ENCODE measurements at places on chromosomes 5 and 9.

DNA sequence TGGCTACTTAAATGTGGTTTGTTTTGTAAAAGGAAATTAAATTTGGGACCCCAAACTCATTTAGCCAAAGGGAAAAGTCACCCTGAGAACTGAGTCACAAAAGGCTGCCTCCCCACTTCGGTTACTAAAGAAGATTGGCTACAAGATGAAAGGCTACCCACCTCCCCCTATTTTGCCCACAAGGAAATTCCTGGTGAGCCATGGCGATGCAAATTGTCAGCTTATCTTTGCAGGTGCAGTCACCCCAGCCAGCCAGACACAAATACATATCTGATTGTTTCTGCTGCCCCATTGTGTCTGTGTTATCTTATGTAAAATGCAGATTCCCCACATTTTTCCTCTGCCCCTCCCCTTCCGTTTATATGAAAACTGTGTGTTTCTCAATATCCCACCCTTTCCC, 8.9 kb downstream of the PAEP start:
- no peak for DNase-seq

- no peak for DNase-seq
These were observed 15.2 kb upstream of the SLC35D2 start for GRCh38 chr9:96398582-96399324.

GRCh38 chr5:52956014-52956413, 33.1 kb upstream of the ITGA2 start:
- DNase-seq = no peak

DNA sequence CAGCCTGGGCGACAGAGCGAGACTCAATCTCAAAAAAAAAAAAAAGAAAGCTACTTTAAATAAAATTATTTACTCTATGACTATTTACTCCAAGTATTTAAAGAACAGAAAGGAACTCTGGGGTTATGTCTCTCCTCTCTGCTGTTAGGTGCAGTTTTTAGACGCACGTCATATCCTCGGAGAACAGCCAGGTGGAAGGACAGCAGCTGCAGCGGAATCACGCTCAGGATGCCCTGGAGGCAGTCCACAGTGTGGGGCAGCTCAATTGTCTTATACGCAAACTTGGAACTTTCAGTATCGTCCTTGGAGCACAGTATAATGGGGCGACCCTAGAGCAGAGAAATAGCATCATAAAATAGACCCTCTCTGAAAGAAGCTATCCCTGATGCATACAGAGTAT, 10.4 kb upstream of the MAPK9 start:
- DNase-seq = no peak

DNA sequence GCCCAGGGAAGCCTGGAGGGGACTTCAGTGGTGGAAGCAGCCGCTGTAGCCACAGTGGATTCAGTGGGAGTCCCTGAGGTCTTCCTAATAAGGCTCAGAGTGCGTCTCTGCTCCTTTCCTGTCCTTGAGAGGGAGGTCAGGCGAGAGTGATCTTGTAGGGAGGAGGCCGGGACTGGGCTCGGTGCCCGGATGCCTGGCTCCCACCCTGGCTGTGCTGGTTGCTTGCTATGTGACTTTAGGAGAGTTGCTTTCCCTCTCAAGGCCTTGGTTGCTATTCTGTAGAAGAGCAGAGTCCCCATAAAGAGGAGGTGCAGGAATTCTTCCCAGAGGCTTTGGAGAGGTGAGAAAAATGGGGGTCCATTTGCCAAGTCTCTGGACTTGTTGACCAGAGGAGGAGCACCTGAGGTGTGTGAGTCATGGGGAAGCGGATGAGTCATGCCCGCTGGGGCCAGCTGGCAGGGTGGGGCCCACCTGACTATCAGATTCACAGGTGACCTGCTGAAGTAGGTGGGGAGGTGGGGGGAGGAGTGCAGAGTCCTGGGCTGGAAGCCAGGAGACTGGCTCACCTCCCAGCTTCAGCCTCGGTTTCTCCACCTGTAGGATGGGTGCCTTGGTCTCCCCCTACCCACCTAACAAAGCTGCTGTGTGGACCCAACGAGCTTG, 13.8 kb downstream of the GSN start:
- no peak for DNase-seq

GRCh38 chr5:141908796-141909195, 14.9 kb upstream of the DELE1 start:
- no peak for DNase-seq

DNA sequence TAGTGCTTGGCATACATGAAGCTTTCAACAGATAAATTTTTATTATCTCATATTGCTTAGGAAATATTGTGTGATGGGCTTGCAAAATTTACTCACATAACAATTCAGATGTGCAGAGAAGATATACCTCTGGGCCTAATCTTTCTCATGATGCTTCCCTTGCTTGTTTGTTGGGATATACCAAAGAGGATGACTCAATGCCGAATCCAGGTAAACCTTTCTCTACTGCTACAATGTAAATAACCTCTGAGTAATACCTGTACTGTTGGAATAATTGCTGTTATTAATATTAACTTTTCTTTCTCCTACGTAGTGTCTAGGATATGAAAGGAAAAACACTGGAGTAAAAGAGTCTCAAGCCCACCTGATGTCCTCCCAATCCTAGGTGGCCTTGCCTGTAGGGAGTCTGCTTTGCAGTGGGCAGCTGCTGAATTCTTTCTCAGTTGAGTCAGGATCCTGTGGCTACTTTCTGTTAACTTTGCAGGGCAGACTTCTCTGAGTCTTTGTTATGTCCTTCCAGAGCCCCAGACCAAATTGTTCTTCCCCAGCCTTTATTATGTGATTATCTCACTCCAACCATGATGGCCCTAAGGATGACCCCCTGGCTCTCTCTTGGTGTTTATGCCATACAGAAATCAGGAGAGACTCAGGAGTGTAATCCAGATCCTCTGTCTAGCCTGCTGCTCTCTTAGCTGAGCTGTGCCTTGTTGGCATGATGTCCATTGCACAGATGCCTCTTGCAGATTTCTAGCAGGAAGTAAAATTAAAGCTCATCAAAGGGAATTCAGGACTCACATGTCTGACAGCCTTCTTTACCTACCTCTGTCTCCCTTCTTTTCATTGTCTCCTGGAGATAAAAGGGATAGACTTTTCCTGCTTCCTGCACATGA, 208.1 kb downstream of the SNX18 start:
- no peak for DNase-seq

DNA sequence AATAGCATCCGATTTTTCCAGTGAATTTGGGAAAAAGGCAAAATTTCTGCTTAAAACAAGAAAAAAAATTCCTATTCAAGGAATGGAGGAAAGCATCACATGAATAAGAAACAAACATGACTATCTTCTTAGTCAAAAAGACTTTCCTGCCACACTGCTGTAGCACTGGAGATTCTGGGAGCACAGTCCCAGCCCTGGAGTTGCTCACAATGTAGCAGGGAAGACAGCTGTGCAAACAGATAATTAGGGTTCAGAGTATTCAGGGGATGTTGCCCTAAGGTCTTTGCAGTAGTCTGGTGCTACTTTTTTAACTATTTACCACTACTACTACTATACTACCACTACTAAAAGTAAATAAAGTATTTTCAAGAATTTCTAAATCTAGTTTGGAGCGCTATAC, 86.5 kb downstream of the BNC2 start:
- no peak for DNase-seq

DNA sequence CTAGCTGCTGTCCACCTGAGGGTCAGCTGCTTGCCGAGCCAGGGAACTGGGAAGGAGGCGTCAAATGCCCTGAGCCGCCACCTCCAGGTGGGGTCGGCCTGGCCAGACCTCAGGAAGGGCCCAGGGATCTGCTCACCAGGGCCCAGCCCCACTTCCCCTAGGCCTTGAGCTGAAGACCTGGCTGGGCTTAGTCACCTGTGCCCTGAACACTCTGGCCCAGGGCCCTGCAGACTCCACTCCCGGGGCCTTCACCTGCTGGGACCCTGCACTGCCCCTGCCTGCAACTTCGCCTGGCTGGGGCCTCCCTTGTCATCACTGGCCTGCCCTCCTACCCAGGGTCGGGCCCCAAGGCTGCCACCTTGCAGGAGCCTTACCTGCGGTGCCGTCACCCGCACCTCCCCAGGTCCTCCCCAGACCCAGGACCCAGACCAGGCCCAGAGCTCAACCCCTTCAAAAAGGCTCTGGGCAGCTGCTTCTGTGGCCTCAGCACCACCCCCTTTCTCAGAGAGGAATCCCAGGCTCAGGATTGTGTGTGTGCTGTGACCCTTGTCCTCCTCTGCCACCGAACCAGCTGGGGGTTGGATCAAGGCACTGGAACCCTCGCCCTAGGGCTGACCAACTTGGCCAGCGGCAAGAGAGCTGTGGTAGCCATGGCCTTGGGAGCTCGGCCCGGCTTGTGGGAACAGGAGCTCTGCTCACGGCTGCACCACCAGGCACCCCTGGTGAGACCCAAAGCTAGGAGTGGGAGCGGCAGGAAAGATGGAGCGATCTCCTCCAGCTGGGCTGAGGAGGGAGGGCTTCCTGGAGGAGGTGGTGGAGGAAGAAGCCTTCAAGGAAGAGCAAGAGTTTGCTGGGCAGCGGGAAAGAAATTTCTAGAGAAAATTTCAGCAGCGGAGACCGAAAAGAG, 1.2 kb upstream of the NELFB start:
- DNase-seq = no peak

GRCh38 chr5:88824892-88825583, 57.9 kb downstream of the MEF2C start:
- DNase-seq = no peak

- DNase-seq = no peak
These were observed 514.6 kb upstream of the TYRP1 start for GRCh38 chr9:12178634-12179033.

DNA sequence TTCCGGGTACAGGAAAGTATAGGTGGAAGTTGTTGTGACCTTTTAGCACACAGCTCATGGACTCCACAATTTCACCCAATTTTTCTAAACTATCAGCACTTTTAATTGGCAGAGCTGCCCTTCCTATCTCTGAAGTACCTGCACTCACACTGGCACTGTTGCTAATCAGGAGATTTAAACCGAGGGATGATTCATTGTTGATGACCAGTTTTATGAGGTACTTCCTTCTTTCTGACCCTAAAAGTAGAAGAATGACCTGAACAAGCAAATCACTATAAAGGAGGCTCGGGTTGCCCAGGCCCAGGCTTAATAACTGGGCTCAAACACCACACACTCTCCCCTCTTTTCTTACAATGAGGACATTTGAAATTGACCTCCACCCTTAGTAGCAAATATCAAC, 105.9 kb downstream of the KCNN2 start:
- DNase-seq = no peak

GRCh38 chr9:70013598-70014196, 30.0 kb upstream of the MAMDC2 start:
- no peak for DNase-seq

DNA sequence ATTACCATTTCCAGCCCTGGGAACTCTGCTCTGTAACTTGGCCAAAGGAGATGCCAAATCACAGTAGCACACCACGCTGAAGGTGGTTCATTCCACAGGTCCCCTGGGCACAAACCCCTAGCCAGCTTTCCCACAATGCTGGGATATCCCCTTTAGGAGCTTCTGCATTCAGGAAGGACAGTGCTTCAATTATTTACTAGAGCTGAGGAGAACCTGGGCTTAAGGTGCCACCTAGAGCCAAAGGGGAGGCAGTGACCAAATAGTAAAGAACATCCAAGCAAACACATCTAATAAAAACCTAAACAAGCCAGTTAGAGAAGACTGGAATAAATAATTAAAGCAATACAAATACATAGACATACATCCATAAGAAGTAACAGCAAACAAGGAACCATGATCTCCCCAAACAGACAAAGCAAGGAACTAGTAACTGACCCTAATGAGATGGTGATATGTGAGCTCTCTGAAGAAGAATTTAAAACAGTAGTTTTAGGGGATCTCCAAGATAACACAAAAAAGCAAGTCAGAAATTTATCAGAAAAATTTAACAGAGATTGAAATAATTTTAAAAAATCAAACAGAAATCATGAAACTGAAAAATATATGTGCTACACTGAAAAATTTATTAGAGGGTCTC, 14.6 kb downstream of the KIF4B start:
- DNase-seq = no peak

GRCh38 chr5:68739752-68740151, 354.1 kb upstream of the SLC30A5 start:
- peak; percentile 44 for DNase-seq

DNA sequence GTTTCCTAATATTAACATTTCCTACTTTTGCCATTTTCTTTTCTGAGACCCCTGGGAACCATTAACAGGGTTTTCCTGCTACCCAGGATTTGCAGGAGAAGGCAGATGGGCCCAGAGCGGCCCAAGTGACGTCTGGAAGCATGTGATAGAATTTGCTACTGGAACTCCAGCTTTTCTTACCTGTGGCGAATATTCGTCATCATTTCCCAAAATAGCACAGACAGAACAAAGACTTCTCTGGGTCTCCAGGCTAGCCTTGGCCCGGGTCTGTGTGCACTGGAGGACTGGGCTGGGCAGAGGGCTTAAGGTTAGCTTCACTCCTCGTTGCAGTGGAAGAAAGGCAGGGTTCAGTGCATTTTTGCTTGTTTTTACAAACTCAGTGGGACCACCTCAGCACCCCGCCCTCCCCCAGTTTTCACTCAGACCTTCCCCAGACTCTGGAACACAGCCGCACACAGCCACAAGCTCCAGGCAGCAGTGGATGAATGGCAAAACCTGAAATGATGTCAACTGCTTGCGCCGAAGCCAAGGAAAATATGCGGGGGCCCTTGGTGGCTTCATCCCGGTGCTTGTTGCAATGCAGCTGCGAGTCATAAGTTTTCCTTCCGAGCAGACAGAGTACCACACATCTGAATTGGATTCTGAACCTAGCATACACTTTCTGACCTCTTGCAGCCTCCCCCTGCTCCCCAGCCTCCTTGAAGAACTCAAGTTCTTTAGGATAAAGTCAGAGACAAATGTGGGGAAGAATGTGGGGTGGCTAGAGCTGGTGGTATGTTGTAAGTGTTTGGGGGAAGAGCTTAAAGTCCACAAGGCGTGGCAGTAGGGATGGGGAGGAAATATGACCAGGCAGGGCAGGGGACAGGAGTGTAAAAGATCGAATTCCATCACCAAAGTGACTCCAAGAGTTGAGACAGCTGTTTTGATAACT, 586.0 kb downstream of the CCDC171 start:
- no peak for DNase-seq

DNA sequence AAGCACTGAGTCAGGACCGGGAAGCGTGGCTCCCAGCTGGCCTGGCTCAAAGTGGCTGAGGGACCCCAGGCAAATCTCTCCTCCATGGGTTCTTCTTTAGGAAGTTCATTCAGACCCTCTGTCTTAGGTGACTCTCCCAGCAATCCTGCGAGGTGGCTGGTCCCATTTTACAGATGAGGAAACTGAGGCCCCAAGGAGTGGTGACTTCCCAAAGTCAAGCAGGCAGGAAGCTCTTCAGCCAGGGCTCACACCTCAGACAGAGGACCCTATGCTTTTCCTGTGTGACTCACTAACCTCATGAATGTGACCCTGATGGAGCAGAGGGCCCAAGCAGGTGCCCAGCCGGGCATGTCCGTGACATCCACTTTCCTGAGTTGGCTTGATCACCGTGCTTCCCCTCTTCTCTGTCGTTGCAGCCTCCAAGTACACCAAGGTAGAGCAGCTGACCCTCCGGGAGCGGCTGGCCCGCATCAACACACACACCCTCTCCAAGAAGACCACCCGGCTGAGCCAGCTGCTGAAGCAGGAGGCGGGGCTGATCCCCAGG, 36.5 kb downstream of the ARHGEF37 start:
- DNase-seq = no peak

GRCh38 chr5:32604800-32605765, 19.7 kb downstream of the SUB1 start:
- no peak for DNase-seq
